ENCODE measurements at places on chromosomes 16 and 17.

GRCh38 chr17:2691069-2691871 is 20.3 kb downstream of the CLUH start:
- no peak for DNase-seq

GRCh38 chr16:11707679-11708197 is 34.9 kb downstream of the TXNDC11 start:
- DNase-seq: no peak

DNA sequence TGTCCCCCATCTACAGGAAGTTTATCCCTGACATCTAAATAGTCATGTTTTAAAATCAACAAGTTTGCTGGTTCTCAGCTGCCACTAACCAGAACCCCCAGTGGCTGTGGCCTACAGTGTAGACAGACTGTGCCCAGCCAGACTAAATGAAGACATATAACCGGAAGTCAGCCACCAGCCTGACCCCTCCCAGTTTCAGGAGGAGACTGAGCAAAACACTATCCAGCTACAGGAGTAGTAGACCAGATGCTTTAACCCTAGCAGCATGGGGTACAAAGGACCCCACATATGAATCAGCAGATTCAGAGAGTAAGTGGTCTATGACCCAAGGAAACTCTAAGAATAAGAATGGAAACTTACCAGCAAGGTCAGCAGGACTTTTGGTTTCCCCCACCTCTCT is 83.4 kb downstream of the HIC1 start:
- no peak for DNase-seq

DNA sequence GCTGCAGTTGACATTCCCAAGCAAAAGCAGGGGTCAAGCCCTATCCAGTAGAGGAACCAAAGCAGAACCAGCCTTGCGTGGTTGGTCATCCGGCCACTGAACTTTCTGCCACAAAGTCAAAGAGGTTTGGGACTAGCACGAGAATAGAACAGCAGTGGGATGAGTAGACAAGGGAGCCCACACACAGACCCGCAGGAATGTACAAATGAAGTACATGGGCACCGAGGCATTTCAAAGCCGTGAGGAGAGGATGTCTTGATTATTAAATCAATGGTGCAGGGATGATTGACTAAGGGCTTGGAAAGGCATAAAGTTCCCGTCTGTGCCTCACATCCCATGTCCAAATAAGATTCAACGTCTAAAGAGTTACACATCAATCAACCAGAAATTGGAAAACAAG is 81.8 kb upstream of the TBC1D3K start:
- DNase-seq: no peak
